T-helper 2 cell (primary cell): ENCODE measurements at places on chromosomes 3 and 15.

- DNase-seq, result peak; percentile 48
Measured at GRCh38 chr3:195468391-195468776, 25.6 kb upstream of the ACAP2 start.

GRCh38 chr3:58120075-58120812 lies 90.5 kb downstream of the DNASE1L3 start:
- DNase-seq, result no peak

DNA sequence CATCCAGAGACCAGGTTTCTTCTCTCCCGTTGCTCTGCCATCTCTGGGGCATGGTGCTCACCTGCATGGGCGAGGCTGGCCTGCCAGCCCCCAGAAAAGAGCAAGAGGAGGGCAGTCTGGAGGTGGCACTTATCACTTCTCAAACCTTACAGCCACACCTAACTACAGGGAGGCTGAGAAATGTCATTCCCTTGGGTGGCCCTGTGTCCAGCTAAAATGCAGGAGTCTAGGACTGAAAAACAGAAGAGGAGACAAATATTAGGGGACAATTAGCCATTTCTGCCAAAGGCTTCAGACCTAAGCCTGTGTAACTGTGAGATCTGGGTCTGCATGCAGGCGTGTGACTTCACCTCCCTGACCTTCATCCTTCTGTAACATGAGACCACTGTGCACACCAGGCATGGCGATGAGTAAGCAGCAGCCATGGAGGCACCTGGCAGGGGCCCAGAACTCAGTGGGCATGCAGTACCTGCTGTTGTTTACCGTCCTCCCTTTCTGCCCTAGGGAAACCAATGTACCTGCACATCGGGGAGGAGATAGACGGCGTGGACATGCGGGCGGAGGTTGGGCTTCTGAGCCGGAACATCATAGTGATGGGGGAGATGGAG lies 83.4 kb downstream of the MESD start:
- no peak for DNase-seq

- DNase-seq, result no peak
Measured at GRCh38 chr3:141280086-141280485, 48.5 kb downstream of the PXYLP1 start.

- DNase-seq, result no peak
Measured at GRCh38 chr15:71921191-71921590, 110.8 kb downstream of the NR2E3 start.

GRCh38 chr15:92605225-92605944 lies 50.2 kb downstream of the FAM174B start:
- no peak for DNase-seq

DNA sequence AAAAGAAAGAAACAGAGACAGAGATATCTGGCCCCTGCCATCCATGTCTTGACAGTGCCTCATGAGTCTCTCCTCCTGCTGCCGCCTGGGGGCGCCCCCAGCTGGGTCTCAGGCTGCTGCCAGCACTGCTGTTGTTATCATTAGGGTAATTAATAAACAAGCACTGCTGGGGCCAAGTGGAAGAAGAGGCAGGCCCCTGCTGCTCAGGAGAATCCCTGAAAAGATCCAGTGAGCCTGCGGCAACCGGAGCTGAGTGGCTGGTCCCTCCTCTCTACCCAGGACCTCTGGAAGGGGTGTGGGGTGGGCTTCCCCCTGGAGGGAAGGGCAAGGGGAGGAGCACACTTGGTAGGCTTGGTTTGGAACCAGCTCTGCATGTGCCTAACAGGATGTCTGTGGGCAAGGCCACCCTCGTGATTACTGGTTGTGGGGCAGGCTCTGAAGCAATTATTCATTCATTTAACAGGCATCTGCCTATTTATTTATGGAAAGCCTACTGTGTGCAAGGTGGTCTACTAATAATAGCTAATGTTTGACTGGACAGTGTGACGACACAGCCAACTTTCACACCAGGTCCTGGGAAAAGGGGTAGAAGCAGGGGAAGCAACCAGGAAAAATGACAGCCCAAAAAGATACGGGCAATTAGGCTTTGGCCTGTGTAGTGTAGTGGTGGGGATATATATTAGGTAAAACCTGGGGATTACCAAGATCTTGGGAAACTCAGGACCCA lies 1.2 kb upstream of the TYRO3 start:
- peak; percentile 62 for DNase-seq

- no peak for DNase-seq
Measured at GRCh38 chr3:72338942-72339669, 509.1 kb downstream of the SHQ1 start.

DNA sequence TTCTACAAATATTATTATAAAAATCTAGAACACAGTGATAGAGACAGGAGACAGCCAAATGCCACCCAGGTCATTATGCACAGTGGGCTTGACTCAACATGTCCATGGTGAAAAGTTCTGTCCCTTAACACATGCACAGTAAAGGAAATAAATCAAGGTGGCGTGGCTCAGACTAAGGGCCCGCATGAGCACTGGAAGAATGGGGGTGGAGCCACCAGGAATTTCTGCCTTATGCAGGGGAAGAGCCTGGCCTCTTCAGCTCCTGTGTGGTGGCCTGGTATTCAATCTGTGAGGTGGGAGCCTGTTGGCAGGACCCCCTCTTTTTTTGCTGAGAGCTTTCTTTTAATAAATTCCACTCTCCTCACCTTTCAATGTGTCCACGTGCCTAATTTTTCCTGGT lies 17.2 kb upstream of the SPG21 start:
- no peak for DNase-seq

- no peak for DNase-seq
Measured at GRCh38 chr15:100759698-100760356, 119.8 kb upstream of the ALDH1A3 start.

- no peak for DNase-seq
Measured at GRCh38 chr3:127033786-127034185, 50.9 kb downstream of the PLXNA1 start.

DNA sequence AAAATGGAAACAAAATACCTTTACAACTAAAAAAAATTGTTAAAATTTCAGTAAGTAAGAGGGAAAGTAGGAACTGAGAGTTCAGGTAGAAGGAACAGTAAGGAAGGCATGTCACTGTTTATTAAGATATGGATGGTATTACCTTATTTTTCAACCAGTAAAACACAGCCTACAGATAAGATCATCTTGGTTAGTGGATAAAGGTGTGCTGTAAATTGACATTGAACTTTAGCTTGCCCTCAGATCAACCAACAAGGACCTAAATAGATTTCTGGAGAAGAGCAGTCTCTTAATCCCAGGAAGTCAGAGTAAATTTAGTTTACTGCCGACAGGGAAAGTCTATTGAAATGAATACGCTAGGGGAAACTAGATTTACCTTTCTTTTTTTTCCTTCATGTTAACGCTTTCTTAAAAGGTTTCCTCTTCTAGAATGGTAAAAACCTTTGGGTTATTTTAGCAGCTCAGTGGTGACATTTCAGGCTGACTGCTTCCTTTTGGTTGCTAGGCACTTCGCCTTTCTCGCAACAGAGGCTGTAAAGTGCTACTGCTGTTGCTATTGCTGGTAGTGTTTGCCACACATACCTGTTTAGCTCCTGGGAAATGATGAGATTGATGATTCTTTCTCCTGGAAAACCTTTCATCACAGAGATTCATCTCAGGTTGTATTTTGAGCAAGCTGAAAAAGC lies 12.9 kb downstream of the DZIP3 start:
- DNase-seq, result peak; percentile 81

DNA sequence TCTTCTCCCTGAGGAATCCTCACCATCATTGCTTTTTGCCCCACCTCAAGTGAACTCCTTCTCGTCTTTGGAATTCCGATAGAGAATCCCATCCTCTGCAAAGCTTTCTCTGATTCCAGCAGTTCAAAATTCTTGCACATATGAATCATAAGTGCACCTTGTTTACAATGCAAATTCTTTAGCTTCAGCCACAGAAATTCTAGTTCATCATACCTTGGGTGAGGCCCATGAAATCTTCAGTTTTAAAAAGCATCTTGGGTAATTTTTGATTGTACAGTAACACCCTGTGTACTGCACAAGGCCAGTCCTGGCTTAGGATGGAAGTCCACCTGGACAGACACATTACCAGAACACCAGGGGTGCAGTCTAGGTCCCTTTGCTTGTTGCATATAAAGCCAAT lies 30.8 kb downstream of the MDFIC2 start:
- no peak for DNase-seq

- no peak for DNase-seq
Measured at GRCh38 chr3:154684440-154684839, 254.4 kb upstream of the GPR149 start.

GRCh38 chr3:12879191-12879815 lies 37.9 kb upstream of the RPL32 start:
- no peak for DNase-seq

DNA sequence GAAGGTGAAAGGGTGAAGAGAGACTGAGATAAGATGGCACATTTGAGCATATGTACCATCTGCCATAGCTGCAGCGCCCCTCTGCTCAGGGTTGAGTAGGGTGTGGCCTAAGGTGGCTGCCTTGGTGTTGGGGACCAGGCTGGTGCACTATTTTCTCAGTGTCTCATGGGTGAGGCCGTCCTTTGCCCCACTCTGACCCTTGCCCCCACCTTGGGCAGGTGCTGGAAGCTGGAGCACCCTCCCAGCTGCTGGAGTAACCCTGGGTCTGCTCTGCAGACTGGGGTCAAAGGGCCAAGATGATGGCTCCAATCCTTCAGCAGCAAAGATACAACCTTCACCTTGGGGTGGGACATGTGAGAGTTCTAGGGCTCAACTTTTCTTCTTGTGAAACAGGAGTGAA lies 69.2 kb downstream of the DAPK2 start:
- DNase-seq, result no peak

GRCh38 chr3:16768014-16768413 lies 116.7 kb upstream of the PLCL2 start:
- DNase-seq, result no peak

DNA sequence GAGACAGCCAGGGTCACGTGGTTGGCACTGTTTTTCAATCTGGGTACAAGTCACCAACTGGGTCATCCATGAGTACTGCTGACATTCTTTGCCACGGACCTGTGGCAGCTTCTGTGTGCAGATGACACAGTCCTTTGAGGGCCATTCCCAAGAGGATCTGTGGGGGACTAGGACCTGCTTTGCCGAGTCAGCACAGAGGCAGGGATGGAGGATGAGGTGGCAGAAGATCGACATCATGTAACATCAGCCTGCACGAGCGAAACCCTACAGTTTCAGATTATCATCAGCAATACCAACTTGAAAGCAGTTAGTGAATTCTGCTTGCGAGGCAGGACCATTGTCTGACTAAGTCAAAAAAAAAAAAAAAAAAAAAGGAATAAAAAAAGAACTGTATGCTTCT lies 227.7 kb downstream of the FOXP1 start:
- peak; percentile 89 for DNase-seq

GRCh38 chr15:100999369-100999768 lies 80.2 kb downstream of the LRRK1 start:
- no peak for DNase-seq

DNA sequence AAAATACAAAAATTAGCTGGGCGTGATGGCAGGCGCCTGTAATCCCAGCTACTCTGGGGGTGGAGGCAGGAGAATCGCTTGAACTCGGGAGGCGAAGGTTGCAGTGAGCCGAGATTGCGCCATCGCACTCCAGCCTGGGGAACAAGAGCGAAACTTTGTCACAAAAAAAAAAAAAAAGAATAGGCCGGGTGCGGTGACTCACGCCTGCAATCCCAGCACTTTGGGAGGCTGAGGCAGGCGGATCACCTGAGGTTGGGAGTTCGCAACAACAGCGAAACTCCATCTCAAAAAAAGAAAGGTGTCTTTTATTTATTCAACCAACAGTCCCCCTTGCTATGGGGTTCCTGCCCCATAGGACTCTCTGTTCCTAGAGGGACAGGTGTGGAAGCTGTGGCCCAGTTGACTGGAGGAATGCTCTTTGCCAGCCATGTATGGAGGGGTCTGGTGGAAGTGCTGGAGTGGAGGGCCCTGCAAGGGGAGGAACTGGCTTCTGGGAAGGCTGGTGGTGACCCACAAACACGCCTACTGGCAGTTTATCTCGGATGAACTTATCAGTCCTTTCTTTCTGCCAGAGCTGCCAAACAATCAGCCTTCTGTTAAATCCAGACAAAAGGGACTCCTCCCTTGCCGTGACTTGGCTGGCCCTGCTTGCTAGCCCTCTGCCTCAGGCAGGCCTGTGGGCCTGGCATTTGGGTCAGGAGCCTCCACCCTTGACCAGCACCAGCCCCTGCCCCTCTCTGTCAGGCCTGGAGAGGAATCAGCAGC lies 4.6 kb upstream of the DAG1 start:
- no peak for DNase-seq

- no peak for DNase-seq
Measured at GRCh38 chr3:217099-217813, 20.7 kb downstream of the CHL1 start.

DNA sequence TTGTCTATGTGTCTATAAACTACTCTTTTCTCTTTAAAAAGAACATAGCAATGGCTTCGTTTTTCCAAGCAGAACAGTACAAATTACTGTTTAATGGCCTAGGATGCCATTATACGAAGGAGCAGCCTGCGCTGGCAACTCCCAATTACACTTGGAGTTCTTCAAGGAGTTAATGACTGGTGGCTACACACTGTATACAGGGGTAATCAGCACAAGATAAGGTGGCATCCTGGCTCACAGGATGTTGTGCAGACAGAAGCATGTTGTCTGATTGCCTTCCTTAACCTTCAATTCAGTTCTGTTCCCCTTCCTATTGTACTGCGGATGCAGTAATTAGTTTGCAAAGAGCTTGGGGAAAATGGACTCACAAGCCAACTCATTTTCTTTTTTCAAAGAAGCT lies 250.7 kb upstream of the ROBO2 start:
- DNase-seq, result no peak

- DNase-seq, result no peak
Measured at GRCh38 chr15:83285979-83286553, 1.6 kb upstream of the BNC1 start.

- DNase-seq, result no peak
Measured at GRCh38 chr3:187212705-187213104, 15.4 kb downstream of the RTP1 start.

- no peak for DNase-seq
Measured at GRCh38 chr3:535566-536416, 339.2 kb downstream of the CHL1 start.

GRCh38 chr15:37794947-37795346 lies 139.5 kb upstream of the TMCO5A start:
- no peak for DNase-seq

- no peak for DNase-seq
Measured at GRCh38 chr15:39594446-39595337, 13.8 kb downstream of the THBS1 start.

DNA sequence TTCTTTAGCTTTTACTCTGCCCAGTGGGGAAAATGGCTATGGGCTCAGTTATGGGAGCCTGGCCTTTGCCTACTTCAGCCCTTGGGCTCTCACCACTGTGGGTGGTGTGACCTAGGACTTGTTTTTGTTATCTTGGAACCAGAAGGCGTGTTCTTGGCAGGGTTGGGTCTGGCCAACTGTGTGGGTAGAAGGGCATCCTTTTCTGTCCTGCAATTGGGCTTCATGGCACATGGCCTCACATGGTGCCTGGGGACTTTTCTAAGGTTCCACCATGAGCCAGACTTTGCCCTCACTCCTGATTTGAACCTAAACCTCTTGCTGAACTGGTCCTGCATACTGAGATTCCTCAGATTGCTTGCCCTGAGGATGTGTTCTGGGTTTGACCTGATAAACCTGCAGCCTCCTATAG lies 1.7 kb downstream of the GLYCTK start:
- DNase-seq, result no peak
